GM12891 (cell line): ENCODE measurements at places on chromosomes 4 and X.

- no peak for DNase-seq
Measured at GRCh38 chr4:168139336-168139735, 47.0 kb downstream of the ANXA10 start.

DNA sequence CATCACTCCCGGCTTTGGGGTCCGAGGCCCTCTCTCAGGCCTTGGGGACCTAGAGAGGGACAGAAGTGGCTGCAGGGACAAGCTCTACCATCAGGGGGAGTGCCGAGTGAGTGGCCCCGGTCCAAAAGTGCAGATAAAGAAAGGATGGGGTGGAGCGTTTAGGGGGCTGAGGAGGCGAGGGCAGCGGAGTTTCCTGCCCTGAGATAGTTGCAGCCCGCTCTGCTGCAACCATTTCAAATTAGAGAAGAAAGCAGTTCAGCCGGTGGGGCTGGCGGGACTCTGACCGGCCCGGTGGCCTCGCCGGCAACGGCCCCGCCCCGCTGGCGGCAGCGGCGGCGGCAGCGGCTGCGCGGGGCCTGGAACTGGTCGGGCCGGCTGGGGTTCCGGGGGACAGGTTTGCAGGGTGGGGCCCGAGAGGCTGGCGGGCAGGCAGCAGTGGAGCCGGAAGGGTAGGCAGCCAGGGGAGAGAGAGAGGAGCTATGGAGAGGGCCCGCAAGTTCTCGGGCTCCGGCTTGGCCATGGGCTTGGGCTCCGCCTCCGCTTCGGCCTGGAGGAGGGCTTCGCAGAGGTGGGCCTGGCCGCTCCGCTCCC is 7.6 kb downstream of the DLG3 start:
- no peak for DNase-seq

- no peak for DNase-seq
Measured at GRCh38 chr4:184255361-184255760, 37.7 kb upstream of the ENPP6 start.

GRCh38 chr4:113588895-113589668 is 172.5 kb downstream of the CAMK2D start:
- DNase-seq: no peak

- no peak for DNase-seq
Measured at GRCh38 chr4:137705171-137705783, 173.0 kb upstream of the PCDH18 start.

- no peak for DNase-seq
Measured at GRCh38 chr4:137534516-137534915, 2.2 kb upstream of the PCDH18 start.

GRCh38 chrX:69020316-69020715 is 144.9 kb downstream of the PJA1 start:
- no peak for DNase-seq

- no peak for DNase-seq
Measured at GRCh38 chr4:184345573-184345922, 127.9 kb upstream of the ENPP6 start.

- no peak for DNase-seq
Measured at GRCh38 chr4:77332696-77333270, 175.8 kb downstream of the CCNG2 start.

GRCh38 chr4:150391052-150391451 is 190.9 kb upstream of the MAB21L2 start:
- DNase-seq: no peak

DNA sequence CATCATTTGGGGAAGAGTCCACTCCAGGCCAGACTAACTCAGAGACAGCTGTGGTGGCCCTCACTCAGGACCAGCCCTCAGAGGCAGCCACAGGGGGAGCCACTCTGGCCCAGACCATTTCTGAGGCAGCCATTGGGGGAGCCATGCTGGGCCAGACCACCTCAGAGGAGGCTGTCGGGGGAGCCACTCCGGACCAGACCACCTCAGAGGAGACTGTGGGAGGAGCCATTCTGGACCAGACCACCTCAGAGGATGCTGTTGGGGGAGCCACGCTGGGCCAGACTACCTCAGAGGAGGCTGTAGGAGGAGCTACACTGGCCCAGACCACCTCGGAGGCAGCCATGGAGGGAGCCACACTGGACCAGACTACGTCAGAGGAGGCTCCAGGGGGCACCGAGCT is 3.3 kb upstream of the ERAS start:
- DNase-seq: no peak

- DNase-seq: no peak
Measured at GRCh38 chr4:74168841-74169240, 10.9 kb downstream of the MTHFD2L start.

GRCh38 chr4:86334020-86334750 is 25.7 kb downstream of the MAPK10 start:
- DNase-seq: no peak

DNA sequence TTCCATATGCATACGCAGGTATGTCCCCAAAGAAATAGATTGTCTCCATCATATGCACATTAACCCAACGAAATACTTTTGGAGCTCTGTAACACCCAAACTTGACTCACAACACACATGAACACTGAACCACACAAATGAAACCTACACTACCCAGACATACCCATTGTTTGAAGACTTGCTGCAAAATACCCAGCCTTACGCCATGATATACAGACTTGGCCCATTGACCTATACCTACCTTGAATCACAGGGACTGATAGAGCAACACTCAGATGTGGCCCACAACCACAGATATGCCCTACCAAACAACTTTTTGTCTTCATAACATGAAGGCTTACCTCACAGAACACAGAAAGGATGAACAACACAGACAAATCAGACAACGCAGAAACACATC is 15.9 kb downstream of the LINC00632 start:
- no peak for DNase-seq

- DNase-seq: no peak
Measured at GRCh38 chrX:22392133-22392948, 119.6 kb downstream of the CBLL2 start.
